ENCODE measurements at places on chromosomes 2 and 18.
A peak's percentile ranks its signal among the peaks of the same experiment; 100 is the strongest.

- DNase-seq = peak; percentile 21
Measured at GRCh38 chr2:209334188-209335017, 89.4 kb upstream of the MAP2 start.

GRCh38 chr18:23151414-23152099 lies 16.3 kb downstream of the CABLES1 start:
- DNase-seq = no peak

DNA sequence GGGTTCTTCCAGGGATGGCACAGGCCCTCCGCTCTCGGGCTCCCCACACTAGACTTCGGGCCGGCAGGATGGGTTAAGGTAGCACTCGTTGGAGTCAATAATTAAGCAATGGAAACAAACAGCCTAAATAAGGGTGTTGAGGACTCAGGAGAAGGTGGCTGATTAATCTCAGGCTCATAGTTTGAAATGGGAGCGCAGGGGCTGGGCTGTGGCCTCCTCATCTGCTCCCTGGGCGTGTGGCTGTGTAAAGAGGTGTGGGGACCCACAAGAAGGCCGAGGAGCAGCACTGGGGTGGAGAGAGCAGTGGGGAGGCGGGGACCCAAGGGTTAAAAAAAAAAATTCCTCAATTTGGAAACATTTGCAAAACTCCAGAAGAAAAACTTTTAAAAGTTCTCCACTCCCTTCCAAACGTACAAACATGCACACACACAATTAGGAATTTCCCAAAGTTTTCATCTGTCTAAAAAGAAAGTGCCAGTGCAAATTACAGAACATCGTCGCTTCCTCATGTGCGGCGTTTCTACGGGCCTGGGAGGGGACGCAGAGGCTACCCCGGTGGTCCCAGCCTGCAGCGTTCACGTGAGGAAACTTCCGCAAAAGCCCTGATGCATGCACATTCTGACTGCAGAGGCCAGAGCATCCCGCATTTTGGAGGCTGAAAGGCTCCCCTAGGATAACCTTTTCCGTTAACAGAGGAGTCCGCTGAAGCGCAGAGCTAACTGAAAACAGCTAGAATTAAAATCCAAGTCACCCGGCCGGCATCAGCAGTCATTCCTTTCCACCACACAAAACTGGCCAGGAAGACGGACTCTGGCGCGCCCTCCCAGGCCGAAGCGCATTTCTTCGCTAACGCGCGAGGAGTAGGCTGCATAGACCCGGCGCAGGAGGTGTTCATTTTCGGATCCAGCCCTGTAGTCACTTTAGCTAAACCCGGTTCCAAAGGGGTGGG lies 1.0 kb upstream of the TUBB6 start:
- DNase-seq = no peak

GRCh38 chr18:23887035-23887434 lies 127.5 kb upstream of the TTC39C start:
- no peak for DNase-seq

DNA sequence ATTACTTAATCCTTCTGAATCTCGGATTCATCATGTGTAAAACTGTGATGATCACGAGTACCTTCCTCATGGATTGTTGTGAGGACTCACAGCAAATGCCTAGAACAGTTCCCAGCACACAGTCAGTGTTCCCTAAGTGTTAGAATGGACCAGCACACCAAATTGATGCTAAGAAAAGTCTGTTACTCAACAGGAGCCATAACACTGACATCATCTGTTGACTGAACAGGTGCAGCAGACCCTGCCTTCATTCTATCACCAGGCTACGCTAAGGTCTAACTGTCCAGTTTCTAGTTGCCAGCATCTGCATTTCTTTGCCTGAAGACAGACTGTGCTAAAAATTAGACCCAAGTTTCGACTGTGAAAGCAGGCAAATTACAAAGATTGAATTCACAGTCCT lies 18.6 kb downstream of the DTNB start:
- no peak for DNase-seq

DNA sequence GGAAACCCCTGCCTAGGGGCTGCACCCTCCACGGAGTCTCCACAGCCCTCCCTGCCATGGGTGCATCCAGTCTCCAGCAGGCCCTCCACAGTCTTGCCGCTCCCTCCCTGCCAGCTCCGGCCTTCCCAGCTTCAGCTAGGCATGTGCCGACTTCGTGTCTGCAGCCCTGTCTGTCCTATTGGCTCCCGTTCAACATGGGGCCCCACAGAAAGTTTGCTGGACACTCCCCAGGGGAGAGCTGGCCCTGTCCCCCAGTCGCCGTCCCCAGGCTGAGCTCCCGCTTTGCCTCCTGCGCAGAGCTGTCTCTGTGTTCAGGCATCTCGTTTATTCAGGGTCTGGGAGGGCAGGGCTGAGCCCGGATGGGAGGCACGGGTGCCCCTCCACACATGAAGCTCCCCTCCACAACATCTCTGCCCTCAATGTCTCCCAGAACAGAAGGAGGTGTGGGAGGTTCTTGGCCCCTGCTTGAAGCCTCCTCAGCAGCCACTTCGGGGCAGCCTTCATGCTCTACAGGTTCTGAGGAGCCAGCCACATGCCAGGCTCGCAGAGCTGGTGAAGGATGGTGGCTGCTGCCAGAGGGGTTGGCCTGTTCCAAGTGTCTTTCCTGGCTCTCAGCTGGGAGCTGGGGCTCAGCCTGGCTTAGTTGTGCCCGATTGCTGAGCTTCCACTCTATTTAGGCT lies 120.1 kb upstream of the PXDN start:
- no peak for DNase-seq

- no peak for DNase-seq
Measured at GRCh38 chr2:168710754-168711467, 91.5 kb upstream of the NOSTRIN start.

Measured in CMK (cell line).